ENCODE measurements at places on chromosomes 7 and 10. TPM values are rescaled to one million over a fixed set of nuclear protein-coding genes. Genes with fewer than 3 reads are reported as not detected.
A peak's percentile ranks its signal among the peaks of the same experiment; 100 is the strongest.

GRCh38 chr10:7872041-7872442 lies 53.7 kb downstream of the TAF3 start:
- DNase-seq: no peak

TRIL gene
- total RNA-seq: 0.35 TPM

WNT8B gene
- 0.37 TPM for total RNA-seq

GRCh38 chr10:97875391-97875790 lies 25.7 kb downstream of the GOLGA7B start:
- no peak for DNase-seq

- DNase-seq: no peak
Observed at GRCh38 chr10:77084431-77085144, 553.0 kb downstream of the KCNMA1 start.

DNA sequence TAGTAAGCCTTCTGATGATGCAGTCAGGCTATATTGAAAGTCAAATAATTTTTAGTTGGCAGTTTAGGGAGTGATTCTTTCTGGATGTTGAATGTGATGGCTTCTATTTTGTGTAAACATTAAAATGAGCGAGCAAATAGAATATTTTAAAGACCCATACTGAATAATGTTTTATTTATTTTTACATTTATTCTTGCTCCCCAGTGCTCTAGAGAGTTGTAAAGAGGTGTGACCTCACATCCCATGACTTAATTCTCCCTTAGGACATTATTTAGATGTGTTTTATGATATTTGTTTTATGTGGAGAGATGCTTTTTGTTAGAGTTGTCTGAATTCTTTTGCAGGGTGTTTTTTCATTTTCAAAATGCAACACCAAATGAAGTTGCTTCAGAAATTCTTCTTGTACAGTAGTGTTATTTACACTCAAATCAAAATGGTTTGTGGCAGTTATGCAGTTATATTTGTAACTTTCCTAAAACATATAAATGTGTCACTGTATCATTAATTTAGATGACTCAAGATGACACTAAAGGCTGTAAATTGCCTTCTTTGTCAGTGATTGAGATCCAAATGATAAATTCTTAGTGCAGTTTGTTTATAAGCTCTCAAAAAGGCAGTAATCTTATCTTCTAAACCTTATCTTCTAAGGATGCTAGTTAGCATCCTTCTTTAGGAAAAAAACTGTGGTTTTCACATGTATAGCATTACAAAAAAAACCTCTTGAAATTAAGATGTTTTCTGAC lies 12.4 kb downstream of the UMAD1 start:
- no peak for DNase-seq

GRCh38 chr10:122051609-122052385 lies 62.8 kb downstream of the TACC2 start:
- peak; percentile 54 for DNase-seq

TLL2 gene
- total RNA-seq: 0.43 TPM

GRCh38 chr10:72470666-72471065 lies 115.9 kb upstream of the DNAJB12 start:
- no peak for DNase-seq

EMX2 gene
- not detected for total RNA-seq

- no peak for DNase-seq
Observed at GRCh38 chr7:28595076-28595475, 182.8 kb downstream of the CREB5 start.

FAM25C gene
- not detected for total RNA-seq

DNA sequence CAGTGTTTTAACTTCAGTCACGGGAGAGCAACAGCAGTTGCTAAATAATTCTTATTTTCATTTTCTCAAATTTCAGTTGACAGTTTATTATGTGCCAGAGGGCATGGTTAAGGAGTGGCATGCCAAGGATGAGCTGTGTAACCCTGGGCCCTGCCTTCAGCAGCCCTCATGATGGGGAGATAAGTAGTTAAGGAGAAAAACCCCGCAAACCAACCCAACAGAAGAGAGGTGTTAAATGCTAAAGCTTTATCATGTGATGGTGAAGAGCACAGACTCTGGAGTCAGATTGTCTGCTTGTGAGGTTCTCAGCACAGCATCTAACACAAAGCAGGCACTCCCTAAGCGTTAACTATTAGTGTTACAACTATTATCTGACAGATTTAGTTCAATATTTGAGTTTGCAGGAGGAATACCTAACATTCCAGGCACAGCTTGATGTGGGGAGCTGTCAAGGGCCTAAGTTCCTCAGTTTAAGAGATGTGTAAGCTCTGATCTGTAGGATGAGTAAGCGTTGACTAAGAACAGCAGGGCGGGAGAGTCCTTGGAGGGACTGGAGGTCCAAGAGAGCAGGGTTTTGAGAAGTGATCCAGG lies 29.6 kb downstream of the STAM start:
- no peak for DNase-seq

DNA sequence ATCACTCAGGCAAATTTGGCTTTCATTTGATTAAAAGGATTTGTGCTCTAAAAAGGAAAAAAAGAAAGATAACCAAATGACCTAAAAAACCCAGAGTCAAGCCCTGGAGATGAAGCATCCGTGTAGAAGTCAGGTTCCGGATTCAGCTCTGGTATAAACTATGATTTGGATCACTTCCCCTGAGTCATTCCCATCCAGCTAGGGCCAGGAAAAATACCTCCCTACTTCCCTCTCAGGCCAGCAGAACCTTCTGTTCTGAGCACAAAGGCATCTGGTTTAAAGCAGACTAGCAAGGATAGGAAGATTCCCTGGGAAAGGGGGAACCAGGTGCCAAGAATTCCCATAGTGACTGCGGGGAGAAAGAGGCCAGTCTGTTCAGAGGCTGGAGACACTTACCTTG lies 25.7 kb upstream of the NDST2 start:
- no peak for DNase-seq

DNA sequence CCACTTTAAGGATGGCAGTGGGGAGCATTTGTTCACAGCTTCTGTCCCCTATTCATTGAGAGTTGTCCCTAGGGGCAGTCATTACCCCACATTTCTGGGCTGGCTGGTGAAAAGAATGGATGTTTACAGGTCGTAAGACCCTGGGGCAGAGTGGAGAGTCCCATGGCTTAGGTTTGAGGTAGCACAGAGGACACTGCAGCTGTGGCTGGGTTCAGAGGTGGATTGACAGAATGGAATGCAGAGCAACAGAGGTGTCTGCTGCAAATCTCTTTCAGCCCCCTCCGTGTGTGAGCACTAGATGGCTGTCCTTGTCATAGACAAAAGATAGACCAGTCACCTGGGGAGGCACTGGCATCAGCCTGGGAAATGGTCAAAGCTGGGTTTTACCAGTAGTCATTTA lies 141.9 kb downstream of the CACNB2 start:
- no peak for DNase-seq

TDRD1 gene
- total RNA-seq: 1.0 TPM

DNA sequence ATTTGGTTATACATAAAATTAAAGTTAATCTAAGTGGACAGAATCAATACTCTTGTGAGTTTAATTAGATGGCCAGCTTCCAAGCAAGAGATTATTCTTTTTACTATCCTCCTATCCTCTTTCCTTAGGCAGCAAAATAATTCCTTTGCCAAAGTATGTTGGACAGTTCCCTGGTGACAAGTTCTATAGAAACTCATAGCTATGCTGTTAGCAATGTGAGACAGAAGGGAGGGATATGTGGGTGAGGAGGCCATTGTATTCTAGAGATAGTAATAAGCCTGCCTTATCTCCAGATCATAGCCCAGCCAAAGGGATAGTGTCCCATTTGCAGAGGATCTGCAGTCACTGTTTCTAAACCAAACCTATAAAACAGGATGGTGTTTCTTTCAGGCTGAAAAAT lies 181.6 kb upstream of the HDAC9 start:
- DNase-seq: no peak

TEX36 gene
- not detected for total RNA-seq

ODAD2 gene
- not detected for total RNA-seq

DNA sequence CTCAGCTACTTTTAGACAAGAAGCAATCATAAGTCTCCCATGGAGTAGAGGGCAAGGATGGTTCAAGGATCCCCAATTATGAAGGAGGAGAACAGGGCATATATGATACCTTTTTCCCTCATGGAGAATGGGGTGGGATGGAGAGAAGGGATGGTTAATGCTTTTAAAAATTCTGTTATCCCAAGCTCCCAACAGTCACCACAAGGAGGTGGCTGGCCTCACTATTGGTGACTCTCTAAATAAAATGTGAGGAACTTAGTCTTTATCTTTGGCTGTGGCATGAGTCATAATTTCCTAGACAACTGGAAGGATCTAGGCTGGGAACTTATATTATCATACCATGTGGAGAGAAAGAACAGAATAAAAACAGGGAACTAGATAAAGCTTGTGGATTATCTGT lies 297.0 kb downstream of the PHTF2 start:
- no peak for DNase-seq

VKORC1L1 gene
- total RNA-seq: 11.7 TPM

GRCh38 chr10:120897343-120897742 lies 46.2 kb downstream of the WDR11 start:
- DNase-seq: no peak

DNA sequence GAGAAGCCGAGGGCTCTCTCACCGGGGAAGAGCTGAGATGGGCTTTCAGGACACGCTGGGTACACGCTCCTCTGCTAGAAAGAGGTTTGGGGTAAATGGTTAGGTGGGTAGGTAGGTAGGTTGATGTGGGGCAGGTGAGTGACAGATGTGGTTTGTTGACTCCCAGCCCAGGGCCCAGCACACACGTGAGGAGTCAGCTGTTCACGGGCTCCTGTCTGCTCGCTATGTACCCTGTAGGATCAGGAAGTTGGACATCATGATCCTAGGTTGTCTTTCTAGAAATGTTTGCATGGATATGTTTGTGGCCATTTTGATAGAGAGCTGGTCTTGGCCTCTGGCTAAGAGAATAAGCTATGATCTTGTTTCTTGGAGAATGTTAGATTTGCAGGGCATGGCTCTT lies 109.0 kb downstream of the TACC2 start:
- no peak for DNase-seq

FRAT1 gene
- total RNA-seq: 3.3 TPM

FBXW4 gene
- total RNA-seq: 35.5 TPM

DNA sequence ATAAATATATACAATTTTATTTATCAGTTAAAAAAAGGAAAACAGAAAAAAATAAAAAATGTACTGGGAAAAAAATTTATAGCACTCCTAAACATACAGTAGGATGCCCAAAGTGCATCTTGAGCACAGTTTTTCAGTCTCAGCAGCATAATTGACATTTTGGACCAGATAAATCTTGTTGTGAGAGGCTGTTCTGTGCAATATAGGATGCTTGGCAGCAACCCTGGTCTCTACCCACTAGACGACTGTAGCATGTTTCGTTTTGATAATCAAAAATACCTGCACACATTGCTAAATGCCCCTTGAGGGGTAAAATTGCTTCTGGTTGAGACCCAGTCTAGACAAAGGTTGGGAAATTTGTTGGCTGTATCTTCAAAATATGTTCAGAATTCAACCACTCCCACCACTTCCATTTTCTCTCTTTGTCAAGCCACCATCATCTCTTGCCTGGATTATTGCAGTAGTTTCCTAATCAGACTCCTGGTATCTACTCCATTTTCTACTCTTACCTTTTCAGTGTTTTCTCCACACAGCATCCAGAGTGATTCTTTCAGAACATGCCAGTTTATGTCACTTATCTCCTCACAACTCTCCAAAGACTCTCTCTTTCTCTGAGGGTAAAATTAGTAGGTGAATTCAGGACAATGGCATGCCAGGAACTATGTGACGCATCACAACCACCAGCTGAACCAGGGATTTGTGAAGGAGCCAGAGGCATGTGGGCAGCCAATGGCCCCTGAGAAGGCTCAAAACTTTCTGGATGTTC lies 91.4 kb downstream of the GPR85 start:
- no peak for DNase-seq

- no peak for DNase-seq
Observed at GRCh38 chr7:108623220-108623619, 53.5 kb downstream of the DNAJB9 start.

- peak; percentile 71 for DNase-seq
Observed at GRCh38 chr10:132448248-132448731, 51.3 kb downstream of the PWWP2B start.

EBF3 gene
- 0.69 TPM for total RNA-seq

DNA sequence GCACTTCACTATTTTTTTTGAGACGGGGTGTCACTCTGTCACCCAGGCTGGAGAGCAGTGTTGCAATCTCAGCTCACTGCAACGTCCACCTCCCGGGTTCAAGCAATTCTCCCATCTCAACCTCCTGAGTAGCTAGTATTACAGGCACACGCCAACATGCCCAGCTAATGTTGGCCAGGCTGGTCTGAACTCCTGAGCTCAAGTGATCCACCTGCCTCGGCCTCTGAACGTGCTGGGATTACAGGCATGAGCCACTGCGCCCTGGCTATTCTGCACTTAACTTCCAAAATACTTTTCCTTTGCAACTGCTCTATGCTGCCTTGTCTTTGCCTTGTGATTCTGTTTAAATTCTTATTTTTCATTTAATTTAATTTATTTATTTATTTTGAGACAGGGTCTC lies 67.0 kb upstream of the ZNF479 start:
- no peak for DNase-seq

DOCK1 gene
- 38.6 TPM for total RNA-seq

DNA sequence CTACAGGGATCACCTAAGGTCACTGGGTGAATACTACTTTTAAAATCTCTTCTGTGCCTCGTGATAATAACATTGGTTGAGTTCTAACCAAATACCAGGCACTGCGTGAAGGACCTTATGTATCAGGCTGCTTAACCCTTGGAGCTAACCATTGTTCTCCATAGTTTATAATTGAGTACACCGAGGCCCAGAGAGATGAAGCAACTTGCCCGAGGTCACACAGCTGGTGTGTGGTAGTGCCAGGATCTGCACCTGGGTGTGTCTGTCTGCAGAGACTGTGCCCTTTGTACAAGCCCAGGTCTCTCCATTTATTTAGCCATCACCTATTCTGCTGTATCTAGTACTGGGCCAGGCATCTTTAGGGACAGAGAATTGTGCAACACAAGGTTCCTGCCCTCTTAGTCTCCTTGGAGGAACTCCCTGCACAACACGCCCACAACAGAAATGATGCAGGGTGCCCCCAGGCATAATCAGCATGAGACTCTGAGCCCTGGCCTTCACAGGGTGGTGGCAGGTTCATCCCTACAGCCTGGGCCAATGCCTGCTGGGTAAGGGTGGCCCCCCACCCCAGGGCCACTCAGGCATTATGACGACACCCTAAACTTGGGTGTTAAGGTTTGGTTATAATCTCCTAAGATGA lies 31.5 kb downstream of the UNC5B start:
- DNase-seq: peak; percentile 20

- DNase-seq: no peak
Observed at GRCh38 chr10:12848439-12849173, 152.9 kb downstream of the CCDC3 start.

FGL2 gene
- total RNA-seq: 7.7 TPM

SORCS3 gene
- total RNA-seq: not detected

SUMF2 gene
- total RNA-seq: 115 TPM

CLEC2L gene
- total RNA-seq: not detected

C10orf71 gene
- 0.22 TPM for total RNA-seq

GRCh38 chr7:156027821-156028220 lies 215.6 kb upstream of the SHH start:
- DNase-seq: no peak

EDRF1 gene
- 19.9 TPM for total RNA-seq

DNA sequence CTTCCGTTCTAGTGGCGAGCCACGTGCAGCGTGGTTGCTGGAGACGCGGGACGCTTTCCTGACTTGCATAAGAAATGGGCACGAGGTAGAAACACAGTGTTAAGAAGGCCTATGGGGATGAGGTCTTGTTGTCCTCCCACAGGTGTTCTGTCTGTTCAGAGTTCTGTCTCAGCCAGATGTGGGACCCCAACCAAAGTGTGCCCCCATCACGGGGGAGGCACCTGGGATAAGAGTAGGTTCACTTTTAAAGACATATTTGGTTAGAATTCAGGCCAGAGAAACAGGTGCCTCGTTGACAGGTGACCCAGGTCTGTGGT lies 56.0 kb upstream of the PITRM1 start:
- DNase-seq: no peak

Data from pancreas (tissue), 10 donors.